ENCODE measurements at places on chromosomes 7 and 10.

- DNase-seq: no peak
These were observed 29.5 kb upstream of the COBL start for GRCh38 chr7:51346126-51346525.

DNA sequence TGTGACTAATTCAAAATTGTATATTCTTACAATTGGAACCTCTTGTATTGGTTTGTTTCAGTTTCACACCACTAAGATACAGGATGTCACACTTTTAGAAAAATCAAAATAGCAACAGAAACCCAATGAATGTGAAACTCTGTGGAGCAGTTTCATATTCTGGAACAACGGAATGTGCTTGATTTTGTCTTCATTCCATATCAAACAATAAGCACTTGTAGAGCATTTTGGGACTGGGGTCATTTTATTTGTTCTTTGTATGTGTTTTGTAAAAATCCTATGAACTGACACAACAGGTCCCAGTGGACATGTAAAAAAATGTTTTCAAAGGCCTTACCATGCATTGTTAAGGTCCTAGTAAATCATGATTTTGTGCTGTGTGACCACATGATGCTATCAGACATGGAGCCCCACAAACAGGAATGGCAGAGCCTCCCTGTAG, 123.1 kb downstream of the DKK1 start:
- DNase-seq: no peak

DNA sequence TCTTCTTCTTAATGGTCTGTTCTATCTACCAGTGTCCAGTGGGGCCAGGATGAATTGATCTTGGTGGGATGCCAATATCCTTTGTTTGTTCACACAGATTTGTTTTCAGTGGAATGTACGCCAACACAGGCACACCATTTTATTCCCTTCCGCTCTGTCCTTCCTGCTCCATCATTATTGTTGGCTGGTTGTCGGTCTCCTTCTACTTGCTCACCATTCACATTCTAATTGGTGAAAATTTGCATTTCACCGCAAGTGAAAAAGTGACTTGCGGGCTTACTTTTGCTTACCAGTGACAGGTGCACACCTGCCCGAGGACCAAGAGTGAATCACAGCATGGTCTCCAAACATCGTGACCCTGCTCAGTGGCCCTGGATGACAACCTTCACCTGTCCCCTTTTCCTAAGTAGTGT, 148.3 kb downstream of the NOC3L start:
- DNase-seq: no peak

GRCh38 chr7:84042110-84042539, 152.5 kb downstream of the SEMA3A start:
- peak; percentile 33 for DNase-seq

DNA sequence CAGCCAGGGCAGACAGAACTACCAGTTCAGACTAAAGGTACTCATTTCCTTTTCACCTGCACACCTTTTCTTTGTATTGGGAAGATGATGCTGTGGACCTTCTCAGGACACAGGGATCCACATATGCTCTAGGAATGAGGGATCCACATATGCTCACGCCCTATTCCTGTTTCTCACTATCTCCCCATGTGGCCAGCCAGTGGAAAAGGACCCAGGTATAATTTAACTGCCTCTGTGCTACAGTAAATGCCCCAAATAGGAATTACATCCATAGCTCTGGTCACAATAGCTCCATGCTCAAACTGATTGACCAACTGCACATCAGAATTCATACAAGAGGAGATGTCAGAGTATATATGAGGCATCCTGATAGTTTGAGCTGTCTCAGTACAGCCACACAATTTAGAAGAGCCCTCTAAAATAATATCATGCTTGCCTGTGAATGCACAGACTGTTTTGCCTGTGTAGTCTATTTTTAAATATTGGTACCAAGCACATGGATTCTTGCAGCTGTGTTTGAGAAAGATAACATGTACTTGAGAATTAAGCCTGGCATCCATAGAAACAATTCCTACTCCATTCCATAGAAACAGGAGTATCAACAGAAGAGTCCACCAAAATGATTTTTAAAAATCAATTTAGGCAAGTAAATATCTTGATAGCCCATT, 43.7 kb downstream of the CTTNBP2 start:
- DNase-seq: no peak

GRCh38 chr7:33392148-33392547, 262.8 kb downstream of the BBS9 start:
- no peak for DNase-seq

DNA sequence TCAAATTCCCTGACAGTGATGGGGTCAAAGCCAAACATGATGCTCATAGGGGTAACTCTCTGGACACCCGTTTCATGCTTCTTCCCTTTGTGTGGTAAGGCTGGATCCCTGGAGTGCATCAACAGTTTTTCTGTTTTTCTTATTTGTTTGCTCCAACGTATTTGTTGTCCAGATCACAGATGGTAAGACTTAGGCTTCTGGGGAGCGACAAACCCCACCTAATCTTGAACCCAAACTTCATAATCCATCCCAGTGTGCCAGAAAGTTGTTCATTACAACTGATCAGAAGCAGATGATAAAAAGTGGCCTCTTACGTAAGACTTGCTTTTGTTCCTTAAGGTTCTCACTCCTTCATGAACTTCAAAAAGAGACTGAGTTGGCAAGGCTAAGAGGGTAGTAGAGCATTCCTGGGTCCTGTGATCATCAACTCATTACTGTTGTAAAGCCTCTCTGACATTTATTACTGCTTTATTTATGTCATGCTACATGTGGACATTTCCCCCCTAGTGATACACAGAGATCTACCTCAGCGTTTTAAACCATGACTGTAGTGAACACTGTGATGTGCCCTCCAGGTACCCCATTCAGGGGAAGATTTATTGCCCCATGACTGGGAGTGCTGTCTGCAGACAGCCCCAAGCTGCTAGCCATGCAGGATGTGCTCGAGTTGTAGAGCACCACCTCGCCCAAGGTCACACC, 125.6 kb downstream of the CCDC71L start:
- DNase-seq: no peak

DNA sequence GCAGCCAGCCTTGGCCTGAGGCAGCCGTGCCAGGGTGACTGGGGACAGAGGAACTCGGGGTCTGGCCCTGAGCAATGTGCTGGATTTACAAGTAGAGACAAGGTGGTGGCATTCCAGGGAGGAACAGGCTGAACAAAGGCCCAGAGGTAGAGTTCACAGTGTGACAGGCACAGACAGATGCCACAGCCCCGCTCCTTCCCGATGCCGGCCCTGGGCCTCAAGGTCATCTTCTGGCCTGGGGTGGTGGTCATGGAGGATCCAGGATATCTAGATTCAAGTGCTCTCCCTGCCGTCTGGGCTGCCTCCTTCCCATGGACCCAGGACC, 68.9 kb upstream of the COL13A1 start:
- no peak for DNase-seq

GRCh38 chr10:1688531-1688930, 48.8 kb downstream of the ADARB2 start:
- DNase-seq: no peak

GRCh38 chr7:84339306-84339705, 144.7 kb upstream of the SEMA3A start:
- peak; percentile 26 for DNase-seq

DNA sequence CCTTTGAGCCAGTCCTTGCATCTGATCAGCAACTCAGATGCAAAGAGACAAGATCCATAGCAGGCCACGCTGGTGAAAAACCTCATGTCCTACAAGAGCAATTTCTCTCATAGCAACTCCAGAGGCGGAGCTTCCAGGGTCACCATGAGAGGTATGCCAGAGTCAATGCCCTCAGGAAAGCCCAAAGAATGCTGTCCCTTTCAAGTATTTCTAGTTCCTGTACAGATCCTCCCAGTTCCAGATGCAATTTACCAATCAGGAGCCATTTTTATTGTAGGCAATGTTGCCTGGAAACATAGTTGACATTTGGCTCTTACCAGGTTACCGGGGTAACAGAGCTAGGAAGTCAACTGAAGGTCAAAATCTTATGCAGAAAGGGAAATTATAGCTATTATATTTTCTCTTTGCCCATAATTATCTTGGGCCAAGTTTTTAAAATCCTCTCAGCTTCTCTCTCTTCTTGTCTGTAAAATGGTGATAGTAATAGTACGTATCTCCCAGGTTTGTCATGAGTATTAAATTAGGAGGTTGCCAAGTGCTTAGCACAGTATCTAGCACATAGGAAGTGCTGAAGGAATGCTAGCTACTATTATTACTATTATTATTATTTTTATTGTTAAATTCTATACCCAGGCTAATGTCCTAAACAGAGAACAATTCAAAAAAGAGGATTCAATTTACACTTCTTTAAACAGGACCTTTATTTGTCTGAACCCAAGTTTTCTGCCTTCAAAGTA, 46.3 kb upstream of the TM9SF3 start:
- DNase-seq: no peak

DNA sequence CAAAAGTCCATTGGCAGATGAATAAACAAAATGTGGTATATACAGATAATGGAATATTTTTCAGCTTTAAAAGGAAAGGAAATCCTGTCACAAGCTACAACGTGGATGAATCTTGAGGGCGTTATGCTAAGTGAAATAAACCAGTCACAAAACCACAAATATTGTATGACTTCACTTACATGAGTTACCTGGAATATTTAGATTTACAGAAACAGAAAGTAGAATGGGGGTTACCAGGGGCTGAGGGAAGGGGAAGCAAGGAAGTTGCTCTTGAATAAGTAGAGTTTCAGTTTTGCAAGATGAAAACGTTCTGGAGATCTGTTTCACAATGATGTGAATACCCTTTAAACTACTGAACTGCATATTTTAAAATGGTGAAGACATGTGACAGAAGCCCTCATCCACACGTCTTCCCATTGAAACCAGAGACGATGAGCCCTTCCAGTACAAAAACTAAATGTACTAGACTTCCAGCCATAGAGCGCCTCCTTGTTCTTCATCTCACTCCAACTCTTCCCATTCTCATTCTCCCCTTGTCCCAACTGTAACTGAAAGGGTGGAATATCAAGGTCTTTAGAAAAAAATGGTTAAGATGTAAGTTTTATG, 62.4 kb downstream of the MICU1 start:
- DNase-seq: no peak

GRCh38 chr7:101586906-101587677, 42.0 kb downstream of the MYL10 start:
- DNase-seq: no peak

DNA sequence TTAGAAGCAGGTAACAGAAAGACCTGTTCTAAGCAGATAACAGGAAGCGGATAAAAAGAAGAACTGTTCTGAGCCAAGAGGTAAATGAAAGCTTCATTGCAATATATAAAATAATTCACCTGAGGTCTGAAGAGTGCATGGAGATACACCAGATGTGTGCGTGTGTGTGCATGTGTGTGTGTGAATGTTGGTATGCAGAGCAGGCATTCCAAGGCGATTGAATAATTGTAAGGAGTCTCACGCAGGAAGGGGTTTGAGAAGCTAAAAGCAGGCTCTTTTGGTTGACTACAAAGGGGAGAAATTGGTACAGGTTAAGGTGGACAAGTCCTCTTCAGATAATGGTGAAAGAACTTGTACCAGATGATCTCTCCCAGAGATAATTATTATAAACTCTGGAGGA, 450.6 kb downstream of the DNAJB9 start:
- DNase-seq: no peak

- DNase-seq: no peak
These were observed 1.9 kb upstream of the ZNF775 start for GRCh38 chr7:150377196-150377595.

DNA sequence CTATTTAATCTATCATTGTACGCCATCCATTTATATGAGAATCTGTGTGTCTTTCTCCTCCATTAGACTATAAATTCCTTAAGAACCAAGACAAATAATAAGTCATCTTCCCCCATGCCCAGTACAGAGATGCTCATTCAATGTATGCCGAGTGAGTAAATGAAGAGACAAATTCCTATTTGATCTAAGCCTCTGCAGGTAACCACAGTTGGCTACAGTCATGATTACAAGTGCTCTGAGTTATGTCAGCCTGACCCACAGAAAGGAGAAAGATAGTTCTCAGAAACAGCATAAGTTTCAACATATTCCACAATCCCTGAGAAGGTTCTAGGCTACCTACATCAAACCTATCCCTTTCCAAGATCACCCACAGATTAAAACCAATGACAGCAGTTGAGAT, 46.1 kb downstream of the MPP7 start:
- DNase-seq: no peak

- no peak for DNase-seq
These were observed 302.1 kb downstream of the FZD1 start for GRCh38 chr7:91566402-91566732.

DNA sequence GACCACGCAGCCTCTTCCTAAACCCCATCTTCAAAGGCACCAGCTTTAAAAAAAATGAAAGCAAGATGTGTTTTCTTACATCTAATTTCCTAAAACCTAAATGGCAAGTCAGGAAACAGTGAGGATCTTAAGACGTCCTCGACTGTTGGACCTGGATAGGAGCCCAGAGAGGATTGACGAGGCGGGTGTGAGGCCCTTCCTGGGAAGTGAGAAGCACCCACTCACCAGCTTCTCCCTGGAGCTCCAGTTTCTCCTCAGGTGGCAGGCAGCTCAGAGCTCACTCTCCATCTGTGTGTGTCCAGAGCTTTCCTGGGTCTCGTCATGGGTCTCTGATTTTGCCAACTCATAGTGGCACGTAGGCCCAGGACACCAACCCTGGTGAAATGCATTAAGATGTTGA, 614.0 kb upstream of the AUTS2 start:
- no peak for DNase-seq

GRCh38 chr10:7157091-7157490, 253.7 kb downstream of the SFMBT2 start:
- no peak for DNase-seq

DNA sequence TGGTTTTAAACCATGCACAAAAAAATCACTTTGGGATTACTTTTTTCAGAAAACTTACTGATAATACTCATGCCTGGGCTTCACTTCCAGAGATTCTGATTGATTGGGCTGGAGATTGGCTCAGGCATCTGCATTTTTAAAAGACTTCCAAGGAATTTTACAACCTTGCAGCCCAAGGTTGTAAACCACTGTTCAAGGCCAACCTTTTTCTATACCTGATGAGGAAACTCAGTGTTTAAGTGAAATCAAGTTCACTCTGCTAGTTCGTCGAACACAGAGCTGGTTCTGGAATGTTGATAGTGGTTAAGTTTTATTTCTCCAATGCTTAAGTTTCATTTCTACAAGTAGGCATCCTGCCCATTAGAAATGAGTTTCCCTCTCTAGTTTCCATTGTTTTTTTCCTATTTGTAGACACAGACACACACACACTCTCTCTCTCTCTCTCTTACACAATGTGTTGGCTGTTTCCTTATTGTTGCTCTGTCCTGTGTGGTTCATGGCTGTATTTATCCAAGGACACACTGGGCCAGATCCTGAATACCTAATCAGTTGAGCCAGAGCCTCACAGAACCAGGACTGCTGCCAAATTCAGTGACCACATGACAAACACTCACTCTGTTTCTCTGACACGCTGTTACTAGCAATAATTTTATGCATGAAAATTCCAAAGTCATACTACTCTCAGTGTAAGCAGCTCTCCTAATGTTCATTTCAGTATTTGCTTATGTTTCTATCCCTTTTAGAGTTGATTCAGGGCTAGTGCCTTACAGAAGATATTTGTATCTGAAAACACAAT, 3.7 kb upstream of the IFIT1B start:
- DNase-seq: peak; percentile 96

DNA sequence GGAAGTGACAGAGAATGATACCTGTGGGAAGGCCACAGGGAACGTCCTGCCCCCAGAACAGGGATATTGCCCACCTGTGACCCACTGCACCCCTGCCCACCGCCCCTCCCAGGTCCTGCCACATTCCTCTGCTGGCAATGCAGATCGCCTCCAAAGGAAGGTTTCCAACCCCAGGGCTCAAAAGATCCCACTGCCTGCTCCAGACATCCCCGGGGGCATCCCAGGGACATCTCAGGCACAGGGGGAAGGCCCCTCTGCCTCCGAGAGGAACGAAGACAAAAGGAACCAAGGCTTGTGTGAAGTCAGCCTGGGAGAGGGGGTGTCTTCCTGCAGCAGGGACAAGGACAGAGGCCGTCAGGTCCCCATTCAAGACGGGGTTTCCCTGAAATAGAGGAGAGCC, 28.5 kb downstream of the NUDT1 start:
- DNase-seq: no peak

Data from fibroblast of pulmonary artery (primary cell).